Activated CD4-positive, alpha-beta T cell treated with anti-CD3 and anti-CD28 coated beads, Interleukin-2, amount 10 ng/mL, durations not matched to agents 24 days and 14 days (primary cell): ENCODE measurements at places on chromosomes 12 and 14.

GRCh38 chr14:19918553-19919264 lies 1.7 kb upstream of the OR4K5 start:
- DNase-seq, result no peak

DNA sequence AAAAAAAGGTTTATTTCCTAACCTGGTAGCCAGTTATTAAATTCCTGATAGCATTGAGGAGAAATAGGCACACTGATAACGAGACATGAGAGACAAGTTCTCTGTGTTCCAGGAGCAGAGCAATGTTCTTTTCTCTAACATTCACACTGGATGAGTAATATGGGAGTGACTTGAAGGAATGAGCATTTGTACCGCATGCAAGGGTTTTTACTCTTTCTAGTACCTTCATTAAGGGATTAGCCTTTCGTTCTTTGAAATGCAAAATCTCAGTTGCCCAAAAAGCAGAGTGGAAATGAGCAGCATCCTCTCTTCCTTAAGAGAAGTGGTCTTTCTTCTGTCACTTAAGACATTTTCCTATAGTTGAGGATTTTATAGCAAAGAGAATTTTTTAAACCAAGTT lies 54.7 kb downstream of the FGD4 start:
- no peak for DNase-seq

DNA sequence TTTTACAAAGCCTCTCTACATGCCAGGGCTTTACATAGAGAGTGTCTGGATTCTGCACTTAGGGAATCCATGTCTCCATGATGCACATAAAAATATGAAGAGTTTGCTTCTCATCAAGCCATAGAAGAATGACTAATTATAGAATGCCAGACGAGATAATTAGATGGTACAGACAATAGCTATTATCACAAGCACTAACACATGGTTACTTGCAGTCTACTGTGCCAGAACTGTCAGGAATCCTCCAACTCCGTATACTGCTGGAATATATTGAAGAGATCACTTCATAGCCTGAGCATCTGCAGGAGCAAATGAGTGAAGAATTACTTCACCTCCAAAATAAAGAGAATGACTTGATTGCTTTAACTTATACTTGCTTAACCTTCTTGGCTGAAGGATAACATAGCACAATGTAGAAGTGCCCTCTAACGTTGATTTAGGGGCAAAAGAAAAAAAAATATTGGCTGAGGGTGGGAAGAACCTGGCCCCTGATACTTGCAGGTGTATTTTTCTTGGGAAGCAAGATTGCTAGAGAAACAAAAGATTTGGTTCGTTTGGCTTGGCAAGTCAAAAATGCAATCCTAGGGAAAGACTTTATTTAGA lies 272.8 kb upstream of the FAR2 start:
- DNase-seq, result no peak

DNA sequence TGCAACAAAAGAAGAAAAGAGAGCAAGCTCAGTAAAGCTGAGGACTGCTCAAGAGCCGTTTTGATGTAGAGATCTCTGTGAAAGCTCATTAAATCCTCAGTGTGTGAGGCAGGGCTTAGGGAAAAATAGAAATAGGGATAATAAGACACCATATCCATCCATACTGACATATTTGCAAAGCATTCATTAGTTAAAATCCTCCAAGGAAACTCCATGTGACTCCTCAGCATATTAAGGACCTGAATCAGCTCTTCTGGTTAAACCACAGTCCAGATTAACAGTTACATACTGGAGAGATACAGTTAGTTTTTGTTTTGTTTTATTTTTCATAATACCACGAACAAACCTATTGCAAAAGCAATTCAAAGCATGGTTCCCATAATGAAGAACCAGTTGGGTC lies 288.2 kb downstream of the PAWR start:
- DNase-seq, result no peak

GRCh38 chr14:51431741-51432140 lies 191.7 kb downstream of the TMX1 start:
- DNase-seq, result no peak

DNA sequence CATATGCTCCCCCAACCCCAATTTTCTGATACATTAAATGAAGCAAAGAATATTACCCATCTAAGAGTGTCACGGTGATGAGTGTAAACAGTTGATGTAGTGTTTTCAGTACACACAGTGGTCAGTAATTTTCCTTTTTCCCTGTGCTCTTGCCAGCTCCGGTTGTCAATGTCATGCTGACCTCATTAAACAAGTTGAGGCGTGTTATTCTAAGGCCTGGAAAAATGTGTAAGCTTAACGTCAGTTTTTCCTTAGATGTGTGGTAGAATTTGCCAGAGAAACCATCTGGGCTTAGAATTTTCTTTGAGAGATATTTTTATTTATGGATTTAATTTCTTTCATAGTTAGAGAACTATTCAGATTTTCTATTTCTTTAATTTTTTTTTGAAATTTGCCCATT lies 11.7 kb upstream of the SERPINA6 start:
- DNase-seq, result no peak

DNA sequence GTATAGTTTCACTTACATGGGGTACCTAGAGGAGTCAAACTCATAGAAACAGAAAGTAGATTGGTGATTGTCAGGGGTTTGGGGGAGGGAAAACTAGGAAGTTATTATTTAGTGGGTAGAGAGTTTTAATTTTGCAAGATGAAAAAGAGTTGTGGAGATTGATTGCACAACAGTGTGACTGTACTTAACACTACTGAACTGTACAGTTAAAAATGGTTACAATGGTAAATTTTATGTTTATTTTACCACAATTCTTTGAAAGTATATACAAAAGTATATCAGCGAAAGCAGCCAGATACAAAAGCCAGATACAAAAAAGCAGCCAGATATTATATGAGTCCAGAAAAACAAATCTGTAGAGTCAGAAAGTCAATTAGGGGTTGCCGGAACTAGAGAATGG lies 247.6 kb downstream of the IPO8 start:
- DNase-seq, result no peak

DNA sequence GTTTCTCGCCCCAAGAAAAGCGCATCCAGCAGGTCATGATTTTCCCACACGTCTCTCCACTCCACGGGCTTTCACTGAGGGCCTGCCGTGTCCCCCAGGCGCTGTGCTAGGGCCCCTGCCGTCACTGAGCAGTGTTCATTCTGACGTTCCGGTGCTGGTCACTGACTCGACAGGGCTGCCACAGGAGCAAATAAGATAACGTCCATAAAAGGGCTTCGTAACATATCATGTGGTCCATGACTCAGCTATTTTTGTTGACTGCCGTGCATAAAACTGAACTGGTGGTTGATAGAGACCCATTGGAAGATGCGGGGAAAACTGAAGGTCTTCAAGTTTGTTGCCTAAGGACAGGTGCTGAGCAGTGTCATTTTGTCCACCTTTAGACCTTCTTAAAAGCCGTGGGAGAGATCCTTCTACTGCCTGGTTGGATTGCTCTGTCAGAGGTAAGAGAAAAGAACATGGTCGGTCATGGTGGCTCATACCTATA lies 46.3 kb downstream of the ADGRD1 start:
- no peak for DNase-seq

DNA sequence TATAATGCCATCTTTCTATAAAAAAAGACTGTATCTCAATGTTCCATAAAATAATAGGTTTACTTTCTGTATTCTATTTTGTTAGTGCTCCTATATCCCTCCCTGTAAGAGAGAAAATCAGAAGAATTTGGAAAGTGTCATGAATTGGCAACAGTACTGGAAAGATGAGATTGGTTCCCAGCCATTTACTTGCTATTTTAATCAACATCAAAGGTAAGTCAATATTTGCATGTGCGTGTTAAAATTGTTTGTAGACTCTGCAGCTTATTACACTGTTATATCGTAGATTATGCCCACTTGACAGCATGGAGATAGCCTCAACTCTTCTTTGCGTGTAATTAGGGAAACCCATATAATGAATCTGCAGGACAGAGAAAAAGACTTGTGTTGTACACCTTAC lies 34.0 kb downstream of the KCNMB4 start:
- no peak for DNase-seq

DNA sequence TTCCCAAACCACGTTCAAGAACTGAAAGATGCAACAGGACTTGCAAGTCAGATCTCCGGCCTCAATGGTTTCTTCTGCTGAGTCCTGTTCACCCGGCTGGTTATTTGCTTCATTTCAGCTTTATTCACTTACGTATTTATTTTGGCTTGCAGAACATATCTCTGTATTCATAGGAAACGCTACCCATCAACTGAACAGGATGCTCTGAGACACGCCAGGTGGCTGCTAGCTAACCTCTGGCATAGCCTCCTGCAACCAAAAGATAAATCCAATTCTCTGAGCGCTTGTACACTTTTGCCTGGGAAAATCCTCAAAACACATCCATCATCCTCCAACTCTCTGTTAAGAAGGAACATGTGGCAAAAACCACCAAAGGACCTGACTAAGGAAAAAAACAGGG lies 17.3 kb downstream of the MAP3K9 start:
- no peak for DNase-seq

DNA sequence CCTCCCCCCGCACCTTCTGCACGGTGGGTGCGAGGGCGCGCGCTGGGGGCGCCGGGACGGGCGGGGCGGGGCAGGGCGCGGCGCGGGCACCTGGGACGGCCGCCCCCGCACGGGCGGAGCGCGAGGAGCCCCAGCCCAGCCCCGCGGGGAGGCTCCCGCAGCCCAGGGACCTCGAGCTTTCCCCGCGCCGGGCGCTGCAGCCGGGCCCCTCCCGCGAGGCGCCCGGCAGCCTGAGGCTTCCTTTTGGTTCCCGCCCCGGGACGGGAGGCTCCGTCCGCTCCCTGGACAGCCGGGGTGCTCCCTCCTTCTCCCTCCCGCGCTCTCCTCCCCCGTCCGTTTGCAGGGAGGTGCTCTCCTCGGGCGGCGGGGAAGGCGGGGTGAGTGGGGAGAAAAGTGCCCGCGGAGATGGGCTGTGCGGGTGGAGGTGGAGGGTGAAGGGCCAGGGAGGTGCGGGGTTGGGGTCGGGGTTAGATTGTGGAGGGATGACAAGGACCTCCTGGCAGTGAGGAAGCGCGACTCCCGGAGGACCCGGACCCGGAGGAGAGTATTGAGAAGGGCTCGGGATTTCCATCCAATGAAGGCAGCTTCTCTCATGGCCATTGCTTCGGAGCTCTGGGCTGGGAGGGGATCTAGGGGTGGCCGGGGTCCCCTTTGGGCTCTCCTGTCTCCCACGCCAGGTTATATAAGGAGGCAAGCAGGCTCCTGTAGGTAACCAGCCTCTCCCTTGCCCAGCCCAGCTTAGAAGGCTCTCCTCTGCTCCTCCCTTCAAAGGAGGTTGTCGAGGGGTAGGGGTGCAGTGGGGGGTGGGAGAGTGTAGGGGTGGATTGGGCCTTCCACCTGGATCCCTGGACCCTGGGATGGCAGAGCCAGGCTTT lies 645 bp downstream of the JDP2 start:
- peak; percentile 77 for DNase-seq

DNA sequence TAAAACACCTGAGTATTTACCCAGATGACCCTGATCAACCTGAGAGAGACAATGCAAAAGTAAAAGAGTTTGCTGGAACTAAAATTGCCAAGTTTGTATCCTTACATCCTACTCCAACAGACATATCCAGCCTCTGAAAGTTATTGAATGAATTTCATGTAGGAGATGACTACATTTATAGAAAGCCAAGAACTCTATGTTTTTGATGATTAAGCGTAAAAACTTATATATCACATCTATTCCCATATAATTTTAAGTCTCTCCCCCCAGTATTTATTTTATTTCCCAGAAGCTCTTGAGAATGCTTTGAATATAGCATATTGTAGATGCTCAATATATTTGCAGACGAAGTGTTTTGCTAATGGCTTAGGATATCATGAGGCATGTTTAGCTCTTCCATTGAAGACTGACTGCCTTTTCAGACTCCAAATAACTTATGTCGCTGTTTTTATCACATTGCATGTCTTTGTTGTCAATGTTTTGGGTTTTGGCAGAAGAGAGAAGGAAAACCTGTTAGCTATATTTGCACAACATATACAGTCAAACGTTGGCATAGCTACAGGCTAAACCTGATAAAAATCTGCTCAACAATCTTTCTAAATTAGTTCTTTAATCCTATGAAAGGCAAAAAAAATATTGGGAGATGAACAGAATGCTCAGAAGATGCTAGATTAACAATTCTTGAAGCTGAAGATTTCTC lies 213.6 kb downstream of the DIO2 start:
- DNase-seq, result no peak

DNA sequence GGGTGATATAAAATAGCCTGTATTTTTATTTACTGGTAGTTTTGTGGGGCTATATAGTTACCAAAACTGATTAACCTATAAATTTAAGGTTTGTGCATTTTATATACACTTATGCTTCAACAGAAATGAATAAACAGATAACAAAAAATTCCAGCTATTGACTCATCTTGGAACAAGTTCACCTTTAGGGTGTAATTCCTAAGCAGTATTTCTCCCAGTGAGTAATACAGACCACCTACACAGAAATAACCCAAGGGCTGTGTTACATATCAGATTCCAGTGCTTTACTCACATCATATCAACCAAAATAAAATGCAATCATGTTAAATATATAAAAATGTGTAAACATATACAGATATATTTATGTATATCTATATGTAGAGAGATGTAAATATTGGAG lies 345.6 kb downstream of the ADAMTS20 start:
- DNase-seq, result no peak

DNA sequence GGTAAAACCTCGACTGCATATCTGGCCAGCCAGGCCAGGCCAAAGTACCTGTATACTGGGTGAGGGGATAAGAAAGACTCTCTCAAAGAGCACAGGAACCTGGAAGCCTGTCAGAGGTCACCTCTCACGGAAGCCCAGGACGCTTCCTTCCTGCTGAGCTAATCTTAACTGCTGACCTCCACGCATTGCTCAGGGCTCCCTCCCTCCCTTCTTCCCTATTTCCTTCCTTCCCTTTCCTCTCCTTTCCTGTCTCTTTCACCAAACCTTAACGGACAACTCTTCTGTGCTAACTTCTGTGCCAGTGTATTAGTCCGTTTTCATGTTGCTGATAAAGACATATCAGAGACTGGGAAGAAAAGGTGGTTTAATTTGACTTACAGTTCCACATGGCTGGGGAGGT lies 14.8 kb upstream of the RNASE10 start:
- no peak for DNase-seq

GRCh38 chr12:19458733-19459132 lies 19.4 kb downstream of the AEBP2 start:
- no peak for DNase-seq

GRCh38 chr12:58905422-58905821 lies 14.9 kb downstream of the LRIG3 start:
- no peak for DNase-seq

DNA sequence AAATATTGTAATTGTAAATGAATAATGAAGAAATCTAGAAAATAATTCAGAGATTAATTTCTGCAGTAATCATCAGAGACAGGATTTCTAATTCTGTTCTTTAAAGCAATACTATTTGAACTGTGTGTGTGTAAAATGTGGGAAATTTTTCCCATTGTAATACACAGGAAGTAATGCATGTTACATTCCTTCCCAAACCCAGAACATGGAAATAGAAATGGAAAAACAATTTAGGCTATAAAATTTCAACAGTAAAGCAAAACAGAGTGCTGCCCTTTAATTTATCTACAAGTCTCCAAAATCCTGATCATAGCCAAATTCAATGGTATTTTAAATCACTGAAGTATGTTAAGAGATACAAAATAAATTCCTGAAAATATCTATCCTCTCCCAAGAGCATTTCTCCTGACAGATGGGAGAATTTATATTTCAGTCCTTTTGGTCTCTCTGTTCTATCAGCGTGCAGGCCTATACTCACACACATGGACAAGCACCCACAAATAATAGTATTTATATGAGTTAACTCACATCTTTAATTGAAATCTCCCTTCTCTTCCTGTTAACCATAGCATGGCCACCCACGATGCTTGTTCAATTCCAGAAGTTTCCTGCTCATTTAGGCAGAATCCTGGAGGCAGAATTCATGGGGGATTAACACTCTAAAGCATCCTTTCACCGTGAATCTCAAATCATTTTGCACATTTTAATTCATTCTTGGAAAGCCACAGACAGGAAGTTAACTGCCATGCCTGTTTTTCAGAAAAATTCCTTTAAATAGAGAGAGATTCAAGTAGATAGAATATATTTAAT lies 1465.4 kb upstream of the FLRT2 start:
- DNase-seq, result no peak
